ENCODE measurements at places on chromosomes 3 and 15.

GRCh38 chr3:4644951-4645350, 151.8 kb downstream of the ITPR1 start:
- no peak for DNase-seq

DNA sequence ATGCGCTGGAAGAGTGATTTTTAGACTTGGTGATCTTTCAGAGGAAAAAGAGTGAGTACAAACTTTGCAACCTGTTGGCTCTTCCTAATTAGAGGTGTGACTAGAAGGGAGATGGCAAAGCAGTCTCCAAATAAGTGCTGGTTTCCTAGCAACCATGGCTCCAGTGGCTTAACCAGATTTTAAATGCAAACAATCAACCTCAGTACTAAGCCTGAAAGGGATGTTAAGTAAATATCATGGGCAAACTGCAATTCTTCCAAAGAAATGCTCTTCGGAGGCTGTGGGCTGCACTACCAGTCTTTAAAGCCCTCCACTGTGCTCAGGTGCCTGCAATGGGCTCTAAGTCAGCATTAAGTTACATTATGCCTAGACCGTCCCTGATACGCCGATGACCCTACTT, 678.1 kb upstream of the CCDC54 start:
- DNase-seq = peak; percentile 92

DNA sequence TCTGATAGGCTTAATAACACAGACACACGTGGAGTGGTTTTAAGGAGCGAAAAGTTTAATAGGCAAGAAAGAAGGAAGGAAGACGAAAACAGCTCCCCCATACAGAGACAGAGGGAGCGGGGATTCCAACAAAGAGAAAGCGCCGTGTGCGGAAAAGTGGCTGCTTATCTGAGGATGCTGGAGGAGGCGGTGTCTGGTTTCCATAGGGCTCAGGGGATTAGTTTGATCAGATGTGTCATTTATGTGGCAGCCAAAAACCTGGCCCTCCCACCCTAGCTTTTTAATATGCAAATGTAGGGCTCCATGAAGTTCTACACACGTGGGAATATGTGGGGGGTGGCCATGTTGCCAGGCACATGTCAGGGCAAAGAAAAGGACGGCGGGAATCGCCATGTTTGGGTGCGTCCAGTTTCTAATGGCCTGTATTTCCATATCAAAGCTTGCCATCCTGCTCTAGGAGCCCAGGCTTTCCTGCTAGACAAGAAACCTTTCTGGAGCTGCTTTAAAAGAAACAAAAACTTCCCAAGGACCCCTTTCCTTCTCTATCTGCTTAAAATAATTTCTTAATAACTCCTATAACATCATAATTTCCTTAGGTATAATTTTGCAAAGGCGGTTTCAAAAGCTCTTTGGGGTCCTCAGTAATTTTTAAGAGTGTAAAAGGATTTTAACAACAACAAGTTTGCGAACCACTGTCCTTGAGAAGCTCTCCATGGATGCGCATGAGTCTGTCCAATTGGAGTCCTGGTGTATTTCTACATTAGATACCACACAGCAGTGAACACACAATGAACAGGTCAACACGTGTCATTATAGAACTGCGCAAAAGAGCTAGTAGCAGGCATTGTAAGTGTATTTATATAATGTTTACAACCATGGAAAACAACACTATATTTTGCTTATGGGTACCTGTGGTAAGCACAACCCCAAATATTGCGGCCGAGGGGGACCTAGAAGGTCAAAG, 622 bp upstream of the ZNF589 start:
- no peak for DNase-seq

- DNase-seq = peak; percentile 38
Observed at GRCh38 chr3:192408647-192409200, 318.6 kb downstream of the FGF12 start.

GRCh38 chr3:159632851-159633250, 355.8 kb upstream of the IL12A start:
- no peak for DNase-seq

- DNase-seq = no peak
Observed at GRCh38 chr3:169948559-169949448, 17.8 kb upstream of the SEC62 start.

DNA sequence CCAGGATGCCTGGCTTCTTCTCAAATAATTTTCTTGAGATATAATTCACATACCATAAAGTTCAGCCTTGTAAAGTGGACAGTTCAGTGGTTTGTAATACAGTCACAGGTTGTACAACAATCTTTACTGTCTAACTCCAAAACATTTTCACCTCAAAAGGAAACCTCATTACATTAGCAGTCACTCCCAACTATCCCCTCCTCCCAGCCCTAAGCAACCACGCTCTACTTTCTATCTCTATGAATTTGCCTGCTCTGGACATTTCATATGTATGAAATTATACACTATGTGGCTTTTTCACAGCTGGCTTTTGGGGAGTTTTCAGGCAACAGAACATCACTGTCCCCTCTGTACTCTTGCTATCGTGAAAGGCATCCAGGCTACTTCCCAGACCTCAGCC, 17.5 kb downstream of the TGM5 start:
- DNase-seq = no peak

DNA sequence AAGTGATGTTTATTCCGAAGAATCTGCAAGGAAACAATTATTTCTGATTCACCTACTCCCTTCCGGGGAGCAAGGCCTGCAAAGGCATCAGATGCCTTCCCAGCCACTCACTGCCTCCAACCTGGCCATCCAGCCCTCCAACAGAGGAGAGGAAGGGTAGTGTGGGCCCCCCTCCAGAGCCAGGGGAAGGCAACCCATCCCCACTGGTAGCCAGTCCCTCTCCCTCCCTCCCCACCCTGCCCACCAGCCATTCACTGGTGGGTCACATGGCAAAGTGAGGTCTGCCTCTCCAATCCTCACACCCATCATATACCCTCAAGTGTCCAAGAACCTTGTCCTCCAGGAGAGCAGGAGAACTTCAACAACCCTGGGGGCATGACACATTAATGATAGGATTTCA, 2.4 kb upstream of the VIPR1 start:
- DNase-seq = no peak

DNA sequence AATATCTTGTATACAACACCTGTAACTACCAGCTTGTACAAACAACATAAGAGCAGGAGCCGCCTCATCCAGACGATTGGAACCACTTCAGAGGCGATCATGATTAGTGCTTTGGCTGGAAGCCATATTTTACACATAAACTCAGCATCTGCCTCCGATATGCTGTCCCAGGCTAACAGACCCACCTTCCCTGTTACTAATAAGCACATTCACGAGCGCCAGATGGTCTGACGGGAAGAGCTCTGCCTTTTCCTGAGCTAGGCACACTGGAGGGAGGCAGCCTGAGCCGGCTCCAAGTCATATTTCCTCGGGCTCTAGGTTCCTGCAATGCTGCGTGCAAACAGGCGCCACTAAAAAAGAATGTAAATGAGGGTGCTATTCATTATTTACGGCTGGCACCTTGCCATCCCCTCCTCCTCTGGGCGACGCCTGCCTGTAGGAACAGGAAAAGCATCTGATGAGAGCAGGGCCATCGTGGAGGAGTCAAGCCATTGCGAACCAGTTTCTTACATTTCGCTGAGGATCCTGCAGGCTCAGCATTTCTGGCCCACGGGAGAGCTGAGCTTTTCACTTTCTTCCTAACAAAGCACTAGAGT, 98.2 kb downstream of the ANXA2 start:
- DNase-seq = peak; percentile 97

- no peak for DNase-seq
Observed at GRCh38 chr15:77724715-77725114, 92.0 kb upstream of the LINGO1 start.

DNA sequence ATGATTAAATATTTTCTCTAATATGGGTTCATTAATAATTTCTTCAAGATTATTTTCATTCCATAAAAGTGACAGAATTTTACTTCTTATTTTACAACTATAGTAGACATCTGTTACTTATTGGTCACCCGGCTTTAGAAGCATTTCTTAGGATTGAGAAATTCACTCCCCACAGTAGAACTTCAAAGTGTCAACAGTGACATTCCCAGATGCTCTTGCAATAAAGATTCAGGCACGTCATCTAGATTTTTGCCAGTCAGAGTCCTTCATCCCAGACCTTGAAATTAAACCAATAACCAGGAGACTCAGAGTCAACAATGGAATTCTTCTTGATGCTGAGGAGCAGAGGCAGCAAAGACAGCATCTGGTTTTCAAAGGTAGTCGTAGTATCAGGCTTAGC, 190.8 kb downstream of the VGLL3 start:
- no peak for DNase-seq

- peak; percentile 68 for DNase-seq
Observed at GRCh38 chr15:22952796-22953579, 27.2 kb downstream of the CYFIP1 start.

DNA sequence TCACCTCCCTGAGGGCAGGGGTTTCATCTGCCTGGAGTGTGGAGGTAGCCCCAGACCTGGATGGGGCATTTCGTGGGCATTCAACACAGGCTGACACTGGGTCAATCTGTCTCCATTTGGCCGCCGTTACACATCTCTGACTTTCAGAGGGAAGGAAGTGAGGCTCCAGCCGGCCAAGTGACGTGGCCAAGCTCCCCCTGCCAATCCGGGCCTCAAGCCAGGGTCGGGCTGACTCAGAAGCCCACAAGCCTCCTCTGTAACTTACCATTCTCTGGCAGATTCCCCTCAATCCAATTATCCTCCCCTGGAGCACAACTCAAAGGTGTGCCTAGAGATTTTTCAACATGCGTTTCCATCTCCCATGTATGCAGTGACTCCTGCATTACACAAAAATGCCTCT, 227.6 kb downstream of the KLF13 start:
- DNase-seq = no peak

DNA sequence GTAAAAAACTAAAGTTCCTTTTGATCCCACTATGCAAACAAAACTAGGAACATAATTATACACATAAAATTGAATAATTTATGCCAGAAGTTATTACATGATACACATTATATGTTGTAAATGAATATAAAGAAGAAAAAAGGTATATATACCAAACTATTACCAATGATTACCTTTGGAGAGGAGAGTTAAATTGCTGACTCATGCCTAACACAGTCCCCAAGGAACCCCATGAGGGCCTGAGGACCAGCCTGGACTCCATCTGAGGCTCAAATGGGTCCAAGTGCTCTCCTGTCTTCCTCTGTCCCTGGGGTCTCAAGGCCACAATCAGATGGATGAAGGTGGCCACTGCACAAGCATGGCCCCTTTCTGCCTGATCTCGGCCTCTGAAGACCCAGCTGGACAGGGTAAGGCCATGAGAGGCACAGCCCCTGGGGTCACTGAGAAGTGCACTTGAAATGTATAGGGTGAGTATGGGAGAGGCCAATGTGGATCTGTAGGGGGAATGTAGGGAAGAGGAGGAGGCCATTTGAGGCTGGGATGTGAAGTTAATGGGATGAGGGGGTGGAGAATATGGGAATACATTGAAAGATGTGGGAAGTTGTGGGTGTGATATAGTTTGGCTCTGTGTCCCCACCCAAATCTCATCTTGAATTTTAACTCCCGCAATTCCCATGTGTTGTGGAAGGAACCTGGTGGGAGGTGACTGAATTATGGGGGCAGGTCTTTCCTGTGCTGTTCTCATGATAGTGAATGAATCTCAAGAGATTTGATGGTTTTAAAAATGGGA, 1.1 kb upstream of the IQCF1 start:
- DNase-seq = no peak

DNA sequence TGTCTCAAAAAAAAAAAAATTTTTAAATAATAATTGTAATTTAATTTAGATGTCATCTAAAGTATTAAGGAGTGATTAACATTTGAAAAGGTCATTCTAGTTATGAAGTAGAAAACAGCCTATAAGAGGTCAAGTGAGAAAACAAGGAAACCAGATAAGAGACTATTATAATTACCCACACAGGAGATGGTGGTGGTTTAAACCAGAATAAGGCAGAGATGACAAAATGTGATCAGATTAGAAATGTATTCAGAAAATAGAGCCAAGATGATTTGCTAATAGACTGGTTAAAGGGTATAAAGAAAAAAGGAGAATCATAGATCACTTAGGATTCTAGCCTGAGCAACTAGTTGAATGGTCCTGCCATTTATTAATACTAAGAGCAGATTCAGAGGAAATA, 11.2 kb downstream of the HERC1 start:
- no peak for DNase-seq

- peak; percentile 50 for DNase-seq
Observed at GRCh38 chr15:77768107-77768506, 135.4 kb upstream of the LINGO1 start.

- DNase-seq = no peak
Observed at GRCh38 chr3:100777271-100777670, 68.0 kb downstream of the TFG start.

- DNase-seq = no peak
Observed at GRCh38 chr15:81924729-81925128, 121.1 kb downstream of the MEX3B start.

- DNase-seq = no peak
Observed at GRCh38 chr3:29319262-29319661, 38.4 kb downstream of the RBMS3 start.

GRCh38 chr15:89410039-89410435, 75.4 kb upstream of the POLG start:
- no peak for DNase-seq
